Stimulated activated naive CD8-positive, alpha-beta T cell treated with anti-CD3 and anti-CD28 coated beads, Interleukin-15, Interleukin-2, amounts not matched to agents 100 U/mL and 50 U/mL, for 24 hours (primary cell): ENCODE measurements at places on chromosomes 5 and 9.

DNA sequence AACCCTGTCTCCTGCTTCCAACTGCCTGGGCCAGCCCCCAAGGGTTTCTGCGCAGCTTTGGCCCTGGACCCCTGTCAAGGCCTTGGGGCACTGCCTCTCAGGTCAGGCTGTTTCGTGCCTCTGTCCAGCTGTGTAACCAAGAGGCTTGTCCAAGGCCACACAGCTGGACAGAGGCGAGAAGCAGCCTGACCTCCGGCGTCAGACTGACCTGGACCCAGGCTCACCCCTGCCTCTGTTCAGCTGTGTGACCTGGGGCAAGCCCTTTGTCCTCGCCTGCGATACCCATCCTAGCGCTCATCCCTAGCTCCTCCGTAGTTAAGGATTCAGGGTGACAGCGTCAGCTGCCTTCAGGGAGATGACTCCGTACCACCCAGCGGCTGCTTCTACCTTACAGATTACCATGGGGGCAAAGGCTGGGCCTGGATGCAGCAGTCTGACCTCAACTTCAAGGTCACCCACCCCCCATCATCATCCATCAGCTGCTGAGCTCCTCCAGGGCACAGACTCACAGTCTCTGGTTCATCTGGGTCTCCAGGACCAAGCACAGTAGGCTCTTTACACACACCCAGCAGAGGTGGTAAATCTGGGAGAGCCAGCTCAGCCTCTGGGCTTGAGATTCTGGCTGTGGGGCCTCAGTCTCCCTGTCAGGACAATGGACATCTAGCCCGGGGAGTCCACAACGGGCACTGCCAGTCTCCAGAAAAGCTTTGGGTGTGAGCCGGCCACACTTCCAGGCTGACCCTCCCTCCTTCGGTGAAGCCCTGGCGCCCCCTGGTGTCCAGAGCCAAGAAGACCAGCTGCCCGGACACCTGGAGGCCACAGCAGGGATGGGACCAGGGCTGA lies 7.9 kb downstream of the AK1 start:
- DNase-seq, result peak; percentile 94

DNA sequence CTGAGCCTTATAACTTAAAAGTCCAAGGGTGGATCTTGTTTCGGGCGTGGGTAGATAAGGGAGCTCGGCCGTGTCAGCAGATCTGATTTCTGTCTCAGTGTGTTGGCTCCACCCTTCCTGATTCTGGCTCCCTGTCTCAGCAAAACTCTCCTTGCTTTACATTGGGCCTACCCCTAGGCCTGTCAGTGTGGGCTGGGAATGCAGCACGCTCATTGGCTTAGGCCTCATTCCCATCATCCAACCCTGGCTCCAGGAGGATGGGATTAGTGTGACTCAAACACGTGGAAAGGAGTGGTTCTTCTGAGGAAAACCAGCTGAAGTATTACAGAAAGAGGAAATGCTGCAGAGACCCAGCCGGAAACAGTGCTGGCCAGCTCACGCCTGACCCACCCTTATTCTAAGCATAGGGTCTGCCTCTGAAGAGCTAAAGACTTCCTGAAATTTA lies 59.9 kb downstream of the ZFAND5 start:
- DNase-seq, result peak; percentile 15

- no peak for DNase-seq
These were observed 8.5 kb upstream of the CTSL start for GRCh38 chr9:87717456-87717855.

DNA sequence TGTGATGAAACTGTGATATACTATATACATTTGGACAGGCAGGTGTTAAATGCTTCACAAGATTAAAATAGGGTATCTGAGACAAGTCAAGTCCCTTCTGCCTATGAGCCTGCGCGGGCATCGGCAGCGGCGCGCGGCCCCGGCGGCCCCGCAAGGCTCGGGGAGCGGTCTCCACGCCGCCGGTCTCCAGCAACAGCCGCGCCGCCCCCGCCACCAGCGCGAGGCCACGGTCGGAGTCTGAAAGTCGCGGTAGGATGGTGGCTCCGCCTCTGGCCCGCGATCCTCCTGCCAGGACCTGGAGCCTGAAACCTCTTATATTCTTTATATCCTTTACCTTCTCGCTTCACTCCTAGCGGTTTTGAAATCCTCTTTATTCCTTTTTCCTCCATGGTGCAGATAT lies 99.4 kb downstream of the INSL6 start:
- no peak for DNase-seq

GRCh38 chr9:120904061-120904977 lies 22.3 kb downstream of the TRAF1 start:
- peak; percentile 42 for DNase-seq

DNA sequence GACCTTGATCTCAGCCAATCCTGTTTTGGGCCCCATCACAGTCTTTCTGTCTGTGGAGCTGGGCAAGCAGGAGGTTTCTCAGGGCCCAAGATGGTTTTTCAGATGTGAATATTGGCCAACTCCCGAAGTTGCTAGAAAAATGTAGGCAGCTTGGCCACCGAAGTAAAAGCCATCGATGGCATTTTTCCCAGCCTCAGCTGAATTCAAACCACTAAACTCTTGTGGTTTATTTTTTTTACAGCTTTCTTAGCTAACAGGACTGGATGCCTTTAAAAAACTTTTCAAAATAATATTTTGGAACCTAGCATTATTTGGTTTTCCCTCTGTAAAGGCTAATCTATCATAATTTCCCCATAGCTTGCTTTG lies 102.5 kb upstream of the ERCC6L2 start:
- DNase-seq, result no peak

DNA sequence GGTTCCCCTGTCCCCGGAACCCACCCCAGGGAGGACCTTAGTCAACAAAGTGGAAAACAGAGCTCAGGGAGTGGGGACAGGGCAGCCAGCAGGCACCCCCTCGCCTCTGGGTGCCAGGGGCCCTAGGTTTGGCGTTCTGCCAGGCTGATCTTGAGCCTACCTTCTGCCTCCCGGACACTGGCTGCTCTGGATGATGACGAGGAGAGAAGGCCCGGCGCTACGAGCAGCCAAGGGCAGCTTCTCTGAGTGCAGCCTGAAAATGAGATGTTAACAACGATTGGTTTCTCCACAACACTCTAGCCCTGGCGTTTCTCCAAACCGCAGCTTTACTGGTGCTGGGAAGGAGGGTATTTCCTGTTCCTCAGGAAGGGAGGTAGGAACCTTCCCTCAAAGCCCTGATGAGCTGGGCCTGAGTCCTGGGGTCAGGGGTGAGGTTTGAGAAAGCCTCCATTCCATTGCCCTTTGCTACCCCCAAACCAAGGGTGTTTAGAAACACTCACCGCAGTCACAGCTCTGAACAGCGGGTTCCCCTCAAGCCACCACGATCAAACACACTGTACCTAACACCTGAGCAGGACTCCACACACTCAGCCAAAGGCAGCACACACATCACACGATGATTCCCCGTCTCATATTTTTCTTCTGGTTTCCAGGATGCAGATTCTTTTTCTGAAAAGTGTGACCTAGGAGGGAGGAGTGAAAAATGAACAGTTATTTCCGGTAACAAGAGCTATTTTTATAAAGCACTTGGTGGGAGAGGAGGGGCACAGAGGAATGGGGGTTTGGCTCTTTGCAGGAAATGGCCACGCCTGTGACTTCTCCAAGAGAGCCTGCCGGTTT lies at the start of gene STING1:
Gene STING1, minus strand, starts transcription at position 709 of the 840 bp plus-strand sequence. CDS start 1,054 bp downstream, outside the sequence.
- peak; percentile 74 for DNase-seq

- peak; percentile 28 for DNase-seq
These were observed 36.7 kb downstream of the FAXDC2 start for GRCh38 chr5:154813736-154814135.

- DNase-seq, result no peak
These were observed 311.0 kb upstream of the IRX4 start for GRCh38 chr5:2193542-2194235.
